ENCODE measurements at places on chromosomes 7 and 10.

- peak; percentile 20 for DNase-seq
These were observed 197.1 kb upstream of the STK17A start for GRCh38 chr7:43385856-43386255.

- DNase-seq: no peak
These were observed 30.5 kb upstream of the ZC3HAV1L start for GRCh38 chr7:139066315-139066714.

DNA sequence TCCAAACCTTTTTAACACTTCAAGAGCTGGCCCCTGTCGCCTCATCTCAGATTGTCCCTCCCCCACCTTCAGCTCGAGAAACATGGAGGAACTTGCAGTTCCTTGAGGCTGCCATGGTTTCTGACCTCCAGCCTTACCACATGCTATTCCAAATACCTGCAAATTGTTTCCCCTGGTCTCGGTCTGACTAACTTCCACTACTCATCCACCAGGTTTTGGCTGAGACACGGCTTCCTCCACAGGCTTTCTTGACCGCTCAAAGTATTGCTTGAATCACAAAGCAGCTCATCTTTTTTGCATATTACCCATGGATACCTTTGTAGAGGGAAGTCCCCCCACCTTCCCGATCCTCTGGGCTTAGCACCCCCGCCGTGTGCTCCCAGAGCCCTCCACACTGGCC is 5.2 kb upstream of the SAMD8 start:
- no peak for DNase-seq

DNA sequence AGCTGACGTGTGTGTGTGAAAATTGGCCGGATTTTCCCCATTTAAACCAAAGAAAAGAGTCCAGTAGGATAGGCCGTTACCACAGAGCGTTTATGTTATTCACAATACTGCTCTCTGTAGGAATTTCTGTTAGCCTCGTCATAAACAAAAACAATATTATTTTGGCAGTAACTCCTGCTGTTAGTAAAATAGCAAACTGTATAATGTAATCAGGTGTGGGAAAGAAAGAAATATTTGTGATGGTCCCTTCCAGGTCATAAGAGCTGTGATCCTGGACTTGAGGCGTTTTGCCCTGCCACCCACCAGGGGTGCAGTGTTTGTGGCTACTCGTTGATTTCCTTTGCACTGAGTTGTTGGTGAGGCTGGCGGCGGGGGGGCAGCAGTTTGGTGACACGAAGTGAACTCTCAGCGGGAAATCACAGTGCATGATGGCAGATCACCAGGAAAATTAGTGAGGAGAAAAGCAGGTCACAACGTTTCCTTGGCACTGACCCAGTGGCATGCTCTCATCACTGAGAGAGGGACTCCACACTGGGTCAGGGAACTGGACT is 2.8 kb downstream of the EEPD1 start:
- no peak for DNase-seq

DNA sequence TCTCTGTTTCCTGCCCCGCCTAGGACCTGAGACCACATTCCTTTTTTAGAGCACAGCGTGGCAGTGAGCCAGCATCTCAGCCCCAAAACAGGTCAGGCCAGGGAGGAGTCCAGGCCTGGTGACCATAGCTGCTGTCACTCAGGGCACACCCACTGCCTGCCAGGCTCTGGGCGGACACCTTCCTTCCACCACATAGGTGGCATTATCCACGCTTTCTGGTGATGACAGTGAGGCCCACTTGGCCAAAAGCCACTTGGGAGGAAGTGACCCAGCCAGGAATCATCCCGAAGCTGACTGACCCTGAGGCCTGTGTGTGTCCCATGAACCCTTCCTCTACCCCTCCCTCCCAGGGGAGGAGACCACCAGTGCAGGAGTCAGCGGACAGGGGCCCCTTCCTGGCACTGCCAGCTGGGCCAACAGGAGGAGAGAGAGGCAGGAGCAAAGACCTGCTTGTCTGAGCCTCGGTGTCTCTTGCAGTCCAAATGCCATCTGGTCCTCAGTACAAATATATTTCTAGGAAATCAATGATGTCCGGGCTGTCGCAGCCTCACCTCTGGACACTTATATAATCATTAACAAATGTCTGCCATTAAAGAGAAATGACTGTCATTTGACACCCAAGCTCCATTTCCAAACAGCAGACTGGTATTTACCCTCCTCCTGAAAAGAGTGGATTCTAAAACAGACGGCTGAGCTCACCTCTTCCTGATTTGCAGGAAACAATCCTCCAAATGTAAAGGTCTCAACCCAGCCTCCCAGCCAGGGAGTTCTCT is 63.0 kb downstream of the ABRAXAS2 start:
- no peak for DNase-seq

DNA sequence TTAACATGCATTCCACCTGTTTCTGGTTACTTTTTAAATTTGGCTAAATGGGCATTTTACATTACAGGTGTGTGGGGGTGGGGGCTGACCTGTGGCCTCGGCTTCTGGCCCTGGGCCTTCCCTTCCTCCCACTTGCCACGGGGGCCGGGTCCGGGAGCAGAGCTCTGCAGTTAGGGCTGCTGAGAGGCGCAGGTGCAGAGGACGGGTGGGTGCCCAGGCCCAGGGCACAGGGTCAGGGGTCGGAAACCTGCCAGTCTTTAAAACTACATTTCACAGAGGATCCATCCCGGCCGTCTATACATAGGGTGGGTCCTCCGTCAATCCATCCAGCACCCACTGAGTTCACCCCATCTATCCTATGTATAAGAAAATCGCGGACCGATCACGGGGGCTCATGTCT is 106.5 kb upstream of the INSIG1 start:
- no peak for DNase-seq

GRCh38 chr10:89392974-89393373 is 551 bp downstream of the IFIT1 start:
- DNase-seq: no peak

- no peak for DNase-seq
These were observed 286.2 kb downstream of the TCERG1L start for GRCh38 chr10:131025333-131025732.

- DNase-seq: no peak
These were observed 61.9 kb downstream of the COL13A1 start for GRCh38 chr10:69863580-69863979.

DNA sequence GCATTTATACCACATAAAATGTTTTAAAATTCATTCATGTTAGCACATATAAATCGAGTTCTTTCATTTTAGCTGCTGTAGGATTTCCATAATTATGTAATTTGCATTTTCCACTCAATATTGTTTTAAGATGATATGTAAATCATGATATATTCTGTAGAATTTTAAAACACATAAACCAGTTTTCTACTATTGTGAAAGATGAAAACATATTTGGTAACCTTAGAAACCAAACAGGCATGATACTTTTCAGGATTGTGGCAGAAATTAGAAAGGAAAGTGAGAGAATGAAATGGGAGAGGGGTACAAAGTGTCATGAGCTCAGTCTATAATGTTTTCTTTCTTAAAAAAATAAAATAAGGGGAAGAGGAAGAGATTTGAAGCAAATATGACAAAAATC is 269.3 kb downstream of the PPP1R3A start:
- DNase-seq: no peak

- DNase-seq: no peak
These were observed 68.4 kb upstream of the SRRM3 start for GRCh38 chr7:76133164-76133775.

GRCh38 chr10:100396605-100397004 is 49.6 kb downstream of the SCD start:
- no peak for DNase-seq

GRCh38 chr7:143385891-143386781 is 5.0 kb downstream of the ZYX start:
- DNase-seq: no peak

DNA sequence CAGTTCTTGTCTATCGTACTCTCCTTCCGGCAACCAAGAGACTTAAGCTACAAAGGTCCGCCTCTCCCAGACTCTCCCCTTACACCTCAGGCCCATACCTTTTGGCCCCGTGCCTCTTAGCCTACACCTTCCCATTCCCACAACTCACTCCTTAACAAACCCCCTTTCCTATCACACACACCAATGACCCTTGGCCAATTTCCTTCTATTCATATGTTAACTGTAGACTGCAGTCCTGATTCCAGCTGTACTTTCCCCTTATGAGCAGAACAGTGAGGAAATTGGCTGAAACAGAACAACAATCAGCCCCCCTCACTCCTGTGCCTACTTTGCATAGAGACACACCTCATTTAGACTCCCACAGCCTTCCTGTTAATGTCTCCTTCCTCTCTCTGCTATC is 1.4 kb upstream of the TMEM139 start:
- DNase-seq: no peak

GRCh38 chr7:2666588-2667250 is 21.3 kb upstream of the AMZ1 start:
- DNase-seq: no peak

GRCh38 chr10:124572751-124573150 is 111.1 kb downstream of the LHPP start:
- DNase-seq: no peak

DNA sequence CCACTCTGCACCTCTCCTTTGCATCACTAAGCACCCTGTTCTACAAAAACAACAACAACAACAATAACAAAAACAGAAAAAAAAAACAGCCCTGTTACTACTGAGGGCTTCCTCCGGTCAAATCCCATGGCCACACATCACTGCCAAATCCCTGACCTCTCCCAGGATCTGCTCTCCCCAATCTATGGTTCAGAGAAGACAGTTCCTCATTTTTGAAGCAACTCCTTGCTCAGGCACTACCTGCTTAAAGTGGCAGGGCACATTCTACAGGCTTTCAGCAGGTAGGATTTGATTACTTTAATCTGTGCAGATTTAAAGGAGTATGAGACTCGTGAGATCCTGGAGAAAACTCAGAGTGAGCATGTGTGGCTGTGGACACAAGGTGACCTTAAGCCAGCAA is 46.9 kb downstream of the PIK3CG start:
- no peak for DNase-seq

DNA sequence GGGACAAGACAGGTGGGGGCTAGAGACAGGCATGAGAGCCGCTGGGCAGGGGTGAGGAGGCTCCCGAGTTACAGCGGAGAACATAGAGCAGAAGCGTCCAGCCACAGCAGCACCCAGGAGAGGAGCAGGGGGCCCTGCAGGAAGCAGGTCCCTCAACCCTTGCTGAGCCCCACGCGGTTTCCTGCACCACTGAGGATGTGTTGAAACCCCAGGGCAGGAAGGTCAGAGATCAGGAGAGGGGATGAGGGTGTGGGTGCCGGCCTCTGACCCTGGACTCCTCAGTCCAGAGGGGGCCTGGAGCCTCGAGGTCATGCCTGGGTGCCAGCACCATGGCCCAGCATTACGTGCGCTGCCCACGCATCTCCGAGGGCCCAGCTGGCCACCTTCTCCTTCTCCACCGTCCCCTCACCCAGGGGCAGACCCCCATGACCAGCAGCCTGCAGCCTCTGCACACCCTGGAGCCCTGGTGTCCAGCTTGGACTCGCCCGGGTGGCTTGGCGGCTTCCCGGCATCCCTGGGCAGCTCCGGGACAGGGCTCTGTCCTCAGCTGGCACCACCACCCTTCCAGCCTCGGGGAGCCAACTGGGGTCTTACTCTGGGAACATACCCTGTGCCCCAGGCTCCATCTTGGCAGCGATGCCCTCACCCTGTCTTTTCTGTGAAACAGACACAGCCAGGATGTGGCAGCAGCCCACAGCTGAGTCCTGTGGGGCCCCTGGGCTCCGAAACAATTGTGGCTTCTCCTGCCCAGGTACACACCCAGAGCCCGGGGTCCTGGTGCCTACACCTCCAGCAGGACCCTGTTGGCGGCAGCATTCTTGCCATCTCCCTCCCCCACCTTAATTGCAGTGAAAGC is 52.0 kb downstream of the STK32C start:
- DNase-seq: no peak

GRCh38 chr10:86872757-86873156 is 84.7 kb downstream of the MMRN2 start:
- no peak for DNase-seq

- no peak for DNase-seq
These were observed 47.4 kb downstream of the SGMS1 start for GRCh38 chr10:50576245-50576815.

DNA sequence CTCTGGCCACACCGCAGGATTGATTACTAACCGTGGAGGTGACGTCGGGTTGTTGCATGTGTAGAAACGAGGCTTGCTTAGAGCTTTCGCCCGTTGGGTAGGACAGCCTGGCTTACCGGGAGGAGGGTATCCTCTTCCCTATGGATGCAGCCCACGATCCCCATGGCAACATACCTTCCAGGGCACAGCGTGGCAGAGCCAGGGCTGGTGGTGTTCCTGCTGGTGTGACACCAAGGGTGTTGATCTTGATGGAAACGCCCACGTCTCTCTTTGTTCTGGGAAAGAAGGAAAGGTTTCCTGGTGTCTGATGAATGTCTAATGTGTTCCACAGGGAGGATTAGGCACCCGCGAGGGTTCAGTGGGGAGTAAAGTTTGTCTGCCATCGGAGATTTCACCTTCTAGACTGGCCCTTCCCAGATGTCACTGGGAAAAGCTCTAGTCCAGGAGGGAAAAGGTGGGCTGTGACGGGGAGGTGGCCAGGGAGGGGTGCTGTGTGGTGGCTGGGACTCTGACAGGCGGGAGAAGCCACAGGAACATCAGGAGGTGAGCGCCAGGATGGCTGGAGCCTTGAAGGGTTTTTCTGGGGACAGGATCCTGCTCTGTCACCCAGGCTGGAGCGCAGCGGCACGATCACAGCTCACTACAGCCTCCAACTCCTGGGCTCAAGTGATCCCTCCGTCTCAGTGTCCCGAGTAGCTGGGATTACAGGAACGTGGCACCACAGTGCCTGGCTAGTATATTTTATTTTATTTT is 102.1 kb downstream of the CUX1 start:
- DNase-seq: no peak

- DNase-seq: no peak
These were observed 19.8 kb downstream of the HNRNPA2B1 start for GRCh38 chr7:26180792-26181198.

- DNase-seq: no peak
These were observed 26.2 kb downstream of the CCDC3 start for GRCh38 chr10:12975266-12975665.

DNA sequence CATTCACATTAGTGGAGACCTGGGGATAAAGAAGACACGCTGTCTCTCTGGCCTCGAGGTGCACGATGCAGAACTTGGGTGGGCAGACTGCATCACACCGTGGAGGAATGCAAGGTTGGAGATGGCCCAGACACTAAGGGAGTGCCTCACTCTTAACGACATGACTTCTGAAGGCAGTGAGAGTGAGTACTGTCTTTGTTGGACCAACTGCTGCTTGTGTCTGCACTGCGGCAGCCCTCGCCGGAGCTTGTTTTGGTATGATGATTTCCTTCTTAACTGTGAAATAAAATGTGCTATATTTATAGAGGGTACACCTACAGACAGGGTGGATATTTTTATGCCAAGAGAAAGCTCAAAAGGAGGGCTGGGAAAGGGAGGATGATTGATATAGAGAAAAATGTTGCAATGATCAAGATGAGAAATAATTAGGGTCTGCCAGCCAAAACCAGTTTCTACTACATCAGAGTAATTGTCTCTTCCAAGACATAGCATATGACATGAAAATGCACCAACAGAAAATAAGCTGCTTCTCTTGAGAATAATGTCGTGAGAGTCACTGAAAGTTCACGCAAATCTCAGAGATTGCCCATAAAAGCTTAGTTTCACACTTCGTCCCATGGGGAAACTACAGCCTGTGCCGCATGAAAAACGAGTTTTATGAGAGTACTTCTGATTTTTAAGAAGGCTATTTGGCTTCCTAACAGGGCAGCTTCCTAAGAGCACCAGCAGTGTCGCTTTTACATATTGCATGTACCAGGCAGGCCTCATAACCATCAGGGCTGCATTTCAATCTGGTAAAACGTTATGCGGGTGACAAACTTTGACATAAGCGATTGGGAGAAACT is 127.1 kb downstream of the TAX1BP1 start:
- no peak for DNase-seq

Measured in stimulated activated CD8-positive, alpha-beta memory T cell treated with anti-CD3 and anti-CD28 coated beads, Interleukin-4, amount 100 ng/mL, for 24 hours (primary cell).